Endothelial cell (in vitro differentiated cells): ENCODE measurements at places on chromosomes 12 and 14.

DNA sequence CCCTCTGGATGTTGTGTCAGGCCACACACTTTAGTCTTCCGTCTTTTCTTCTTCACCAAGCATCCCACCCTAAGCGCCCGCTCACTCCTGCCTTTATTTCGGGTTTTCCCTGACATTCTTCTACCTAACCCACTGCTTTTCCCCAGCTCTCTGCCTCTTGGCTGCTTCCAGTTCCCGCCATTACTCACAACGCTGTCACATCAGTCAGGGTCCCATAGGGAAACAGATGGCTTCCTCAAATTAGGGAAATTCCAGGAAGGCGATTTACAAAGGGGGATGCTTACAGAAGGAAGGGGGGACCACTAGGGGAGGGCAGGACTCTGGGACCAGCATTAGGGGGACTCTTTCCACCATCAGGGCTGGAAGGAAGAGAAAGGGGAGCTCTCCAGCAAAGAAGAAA is 9.2 kb upstream of the PPP1R13B start:
- H3K4me3 ChIP-seq = peak overlapping the region; percentile 39
- H3K27me3 ChIP-seq = peaks cover 4% of the 10 kb centered on the region
- H3K27ac ChIP-seq = peak overlapping the region; percentile 86
- DNase-seq = no peak

DNA sequence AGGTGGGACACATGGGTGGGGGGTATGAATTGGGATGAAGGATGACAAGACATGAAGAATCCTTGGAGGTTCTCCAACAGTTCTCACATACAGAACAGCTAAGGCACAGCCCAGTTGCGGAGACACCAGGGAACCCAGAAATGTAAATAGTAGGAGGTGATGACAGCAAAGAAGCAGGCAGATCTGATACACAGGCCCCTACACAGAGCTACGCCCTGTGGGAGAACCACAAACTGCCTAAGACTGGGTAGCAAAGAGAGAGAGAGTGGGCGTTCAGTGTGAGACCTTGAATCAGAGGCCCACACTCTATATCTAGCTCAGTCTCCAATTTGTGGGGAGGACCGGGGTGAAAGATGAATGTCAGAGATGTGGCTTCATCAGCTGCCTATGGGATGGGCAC is 9.5 kb upstream of the NUMB start:
- no peak overlapping the region for H3K4me3 ChIP-seq
- peaks cover 49% of the 10 kb centered on the region for H3K4me1 ChIP-seq
- DNase-seq = no peak
- H3K27ac ChIP-seq = peak overlapping the region; percentile 98
- no peaks in the 10 kb centered on the region for H3K36me3 ChIP-seq

DNA sequence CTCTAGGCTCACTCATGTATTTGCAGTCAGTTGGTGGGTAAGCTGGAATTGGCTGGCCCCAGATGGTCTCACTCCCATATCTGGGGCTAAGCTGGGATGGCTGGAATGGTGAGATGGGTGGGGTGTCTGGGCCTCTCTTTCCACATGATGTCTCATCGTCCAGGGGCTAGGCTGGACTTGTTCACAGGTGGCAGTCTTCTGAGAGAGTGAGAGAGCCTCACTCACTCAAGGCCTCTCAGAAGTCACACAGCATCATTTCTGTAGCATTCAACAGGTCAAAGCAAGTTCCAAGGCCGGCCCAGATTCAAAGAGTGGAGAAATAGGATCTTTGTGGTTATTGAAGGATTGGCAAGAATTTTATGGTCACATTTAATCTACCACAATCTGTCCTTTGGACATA is 102.7 kb downstream of the UNC79 start:
- H3K4me3 ChIP-seq = no peak overlapping the region
- no peaks in the 10 kb centered on the region for H3K36me3 ChIP-seq
- no peaks in the 10 kb centered on the region for H3K4me1 ChIP-seq

- DNase-seq = no peak
- H3K4me3 ChIP-seq = no peak overlapping the region
- no peaks in the 10 kb centered on the region for H3K36me3 ChIP-seq
- H3K27ac ChIP-seq = no peak overlapping the region
Measured at GRCh38 chr12:27207615-27208413, 36.3 kb upstream of the STK38L start.
